CD4-positive, alpha-beta T cell treated with Interleukin-1 beta for 1 hour (primary cell): ENCODE measurements at places on chromosomes 3 and 15.

GRCh38 chr3:155323063-155323666 lies 29.7 kb upstream of the STRIT1 start:
- no peak for DNase-seq

DNA sequence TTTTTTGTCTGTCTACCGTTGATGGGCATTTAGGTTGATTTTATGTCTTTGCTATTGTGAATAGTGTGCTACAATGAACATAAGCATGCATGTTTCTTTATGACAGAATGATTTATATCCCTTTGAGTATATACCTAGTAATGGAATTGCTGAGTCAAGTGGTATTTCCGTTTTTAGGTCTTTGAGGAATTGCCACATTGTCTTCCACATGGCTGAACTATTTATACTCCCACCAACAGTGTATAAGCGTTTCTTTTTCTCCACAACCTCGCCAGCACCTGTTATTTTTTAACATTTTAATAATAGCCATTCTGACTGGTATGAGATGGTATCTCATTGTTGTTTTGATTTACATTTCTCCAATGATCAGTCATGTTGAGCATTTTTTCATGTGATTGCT lies 89.6 kb upstream of the GALNT15 start:
- DNase-seq: no peak

GRCh38 chr3:62529230-62529629 lies 155.9 kb upstream of the FEZF2 start:
- DNase-seq: no peak

DNA sequence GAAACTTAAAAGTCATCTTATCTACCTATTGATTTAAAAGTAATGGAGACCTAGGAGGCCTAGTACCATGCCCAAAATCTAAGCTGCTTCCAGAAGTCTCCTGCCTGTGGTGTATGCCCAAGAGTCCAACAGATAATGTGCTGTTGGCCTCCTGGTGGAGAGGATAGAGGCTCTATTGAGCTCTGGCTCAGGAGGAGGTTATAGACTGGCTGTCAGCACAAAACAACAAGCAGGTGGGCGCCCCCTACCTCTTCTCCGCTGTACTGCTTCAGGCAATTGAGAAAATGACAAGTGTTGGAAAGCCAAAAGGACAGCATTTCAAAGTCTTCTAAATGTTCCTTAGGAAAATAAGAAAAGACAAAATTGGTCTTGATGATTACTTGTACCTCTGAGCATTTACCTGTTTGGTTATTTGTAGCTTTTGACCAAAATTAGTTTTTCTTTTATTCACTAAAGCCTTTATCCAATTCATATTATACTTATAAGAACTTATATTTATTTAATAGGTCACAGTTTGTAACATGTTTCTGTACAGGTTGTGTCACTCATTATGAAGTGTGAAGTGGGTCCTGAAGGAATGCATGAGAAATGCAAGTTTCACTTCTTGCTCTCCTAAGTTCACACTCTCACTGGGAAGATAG lies 17.2 kb upstream of the GNB5 start:
- peak; percentile 76 for DNase-seq

DNA sequence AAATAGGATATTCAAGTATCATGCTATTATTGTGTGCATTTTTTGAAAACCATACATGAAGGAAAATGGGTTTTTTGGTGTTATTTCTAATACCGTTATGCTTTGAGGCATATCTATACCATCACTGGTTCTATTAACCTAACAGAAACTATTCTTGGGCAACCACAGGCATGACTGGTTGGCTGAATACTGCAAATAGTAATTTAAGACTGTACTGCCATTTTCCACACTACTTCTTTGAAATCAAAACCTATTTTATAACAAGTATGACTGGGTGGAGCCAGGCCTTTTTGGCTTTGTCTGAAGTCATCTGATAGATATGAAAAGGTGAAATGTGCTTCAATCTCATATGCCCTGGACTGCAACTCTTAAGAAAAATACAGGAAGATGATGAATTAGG lies 115.1 kb downstream of the ULK4 start:
- no peak for DNase-seq

GRCh38 chr15:38531509-38531908 lies 33.1 kb downstream of the RASGRP1 start:
- no peak for DNase-seq

- no peak for DNase-seq
Observed at GRCh38 chr15:80951941-80952340, 37.7 kb downstream of the MESD start.

DNA sequence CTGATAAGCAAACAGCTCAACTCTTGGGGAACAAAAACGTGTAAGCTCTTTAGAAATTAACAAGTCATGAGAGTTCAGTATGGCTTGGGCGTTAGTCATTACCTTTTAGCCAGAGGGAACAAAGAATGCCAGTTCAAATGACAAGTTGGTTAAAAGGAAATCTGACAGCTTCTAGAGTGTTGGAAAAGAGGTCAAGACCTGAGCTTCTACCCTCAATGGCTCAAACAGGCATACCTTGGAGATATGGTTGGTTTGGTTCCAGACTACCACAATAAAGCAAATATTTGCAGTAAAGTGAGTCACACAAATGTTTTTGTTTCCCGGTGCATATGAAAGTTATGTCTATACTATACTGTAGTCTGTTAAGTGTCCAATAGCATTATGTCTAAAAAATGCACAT lies 136.1 kb downstream of the CACNA1D start:
- no peak for DNase-seq

- no peak for DNase-seq
Observed at GRCh38 chr15:74384566-74384880, 17.1 kb upstream of the CYP11A1 start.

DNA sequence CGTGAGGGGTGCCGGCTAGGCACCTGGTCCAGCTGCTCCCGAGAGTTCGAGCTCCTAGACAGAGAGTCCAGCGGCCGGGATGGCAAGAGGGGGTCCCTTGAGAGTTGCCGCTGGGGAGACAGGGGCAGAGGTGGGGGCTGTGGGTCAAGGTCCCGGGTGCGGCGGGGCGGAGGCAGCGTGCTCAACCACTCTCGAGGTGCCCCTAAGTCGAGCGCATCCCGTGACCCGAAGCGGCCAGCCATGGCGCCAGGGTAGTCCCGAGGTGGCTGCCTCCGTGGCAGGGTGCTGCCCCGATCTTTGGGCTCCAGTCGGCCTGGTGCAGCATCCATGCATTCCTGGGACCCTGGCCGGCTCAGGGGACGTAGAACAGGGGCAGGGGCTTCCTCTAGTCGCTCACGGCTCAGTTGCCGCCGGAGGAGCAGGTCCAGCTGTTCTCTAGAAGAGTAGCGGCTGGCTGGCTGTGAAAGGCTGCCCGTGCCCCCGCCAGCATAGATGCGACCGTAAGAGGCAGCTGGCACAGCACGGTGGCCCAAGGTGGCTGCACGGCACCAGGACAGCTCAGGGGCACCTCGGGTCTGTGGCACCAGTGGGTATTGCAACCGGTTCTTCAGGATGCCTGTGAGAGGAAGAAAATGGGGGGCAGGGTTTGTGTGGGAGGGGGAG lies 4.8 kb upstream of the SLC26A6 start:
- no peak for DNase-seq

DNA sequence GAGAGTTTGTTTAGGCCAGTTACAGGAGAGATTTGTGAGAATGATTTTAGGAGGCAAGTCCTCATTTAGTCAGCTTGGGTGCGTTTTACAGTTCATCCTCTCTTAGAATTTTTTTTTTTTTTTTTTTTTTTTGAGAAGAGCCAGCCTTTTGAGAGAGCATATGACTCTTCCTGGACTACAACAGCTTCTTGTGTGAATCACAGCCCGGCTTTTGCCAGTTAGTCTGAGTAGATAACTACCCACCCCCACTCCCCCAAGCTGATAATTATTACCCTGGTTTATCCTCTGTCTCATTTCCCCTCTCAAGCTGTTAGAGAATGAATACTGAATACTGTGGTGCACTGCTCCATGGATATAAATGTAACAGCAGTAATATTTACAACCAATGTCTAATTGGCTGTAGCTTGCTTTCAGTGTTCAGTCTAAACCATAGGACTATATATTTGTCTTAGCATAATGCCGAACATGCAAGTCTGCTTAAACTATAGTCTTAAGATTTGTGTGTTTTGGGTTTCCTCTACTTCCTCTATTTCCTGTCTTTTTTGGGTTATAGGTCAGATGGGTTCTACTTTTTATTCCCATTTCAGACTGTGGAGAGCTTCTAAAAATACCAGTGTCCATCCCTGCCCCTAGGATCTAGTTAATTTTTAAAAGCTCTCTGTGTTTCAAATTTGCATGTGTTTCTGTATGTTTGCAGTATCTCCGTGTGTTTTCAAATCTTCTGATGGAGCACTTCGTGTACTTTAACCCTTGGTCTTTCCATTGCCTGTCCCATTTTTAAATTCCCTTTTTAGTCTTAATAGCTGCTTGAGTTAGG lies 8.0 kb downstream of the CHD2 start:
- peak; percentile 48 for DNase-seq

DNA sequence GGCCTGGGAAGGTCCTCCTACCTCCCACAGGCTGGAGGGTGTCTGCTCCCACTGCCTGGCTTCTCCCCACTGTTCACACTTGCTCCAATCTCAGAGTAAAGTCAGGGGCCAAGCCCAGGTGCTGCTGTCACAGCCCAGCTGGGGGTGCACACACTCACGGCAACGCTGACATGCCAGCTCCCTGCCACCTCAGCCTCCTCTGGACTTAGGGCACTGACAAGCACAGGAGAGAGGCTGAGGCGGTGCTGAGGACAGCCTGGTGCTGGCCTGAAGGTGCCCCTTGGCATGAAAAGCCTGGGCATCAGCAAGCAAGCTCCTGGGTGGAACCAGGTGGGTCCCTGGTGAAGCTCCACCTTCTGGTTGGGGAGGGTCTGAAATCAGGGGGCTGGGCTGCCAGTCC lies 53.0 kb downstream of the LSAMP start:
- DNase-seq: no peak

DNA sequence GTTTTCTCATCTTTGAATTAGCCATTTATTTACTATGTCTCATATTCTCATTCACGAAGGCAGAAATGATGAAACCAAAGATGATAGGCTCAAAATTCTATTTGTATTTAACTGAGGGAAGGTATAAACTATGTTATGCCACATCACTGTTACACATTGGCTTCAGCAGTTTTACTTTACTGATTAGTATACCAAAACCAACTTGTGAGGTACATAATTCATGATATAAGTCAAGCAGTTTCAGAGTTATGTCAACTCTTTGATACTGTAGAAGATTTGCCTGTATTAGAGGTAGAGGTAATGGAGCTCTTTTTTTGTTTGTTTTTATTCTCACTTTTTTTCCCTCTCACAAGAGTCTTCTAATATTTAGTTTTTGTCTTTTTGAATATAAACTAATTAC lies 22.9 kb downstream of the CHMP2B start:
- DNase-seq: no peak

- no peak for DNase-seq
Observed at GRCh38 chr15:98774756-98775497, 126.6 kb downstream of the IGF1R start.

GRCh38 chr3:190169877-190170276 lies 49.2 kb upstream of the P3H2 start:
- no peak for DNase-seq

GRCh38 chr3:179661777-179662176 lies 8.9 kb downstream of the USP13 start:
- DNase-seq: no peak

GRCh38 chr15:40623361-40623760 lies 29.3 kb downstream of the KNL1 start:
- no peak for DNase-seq

DNA sequence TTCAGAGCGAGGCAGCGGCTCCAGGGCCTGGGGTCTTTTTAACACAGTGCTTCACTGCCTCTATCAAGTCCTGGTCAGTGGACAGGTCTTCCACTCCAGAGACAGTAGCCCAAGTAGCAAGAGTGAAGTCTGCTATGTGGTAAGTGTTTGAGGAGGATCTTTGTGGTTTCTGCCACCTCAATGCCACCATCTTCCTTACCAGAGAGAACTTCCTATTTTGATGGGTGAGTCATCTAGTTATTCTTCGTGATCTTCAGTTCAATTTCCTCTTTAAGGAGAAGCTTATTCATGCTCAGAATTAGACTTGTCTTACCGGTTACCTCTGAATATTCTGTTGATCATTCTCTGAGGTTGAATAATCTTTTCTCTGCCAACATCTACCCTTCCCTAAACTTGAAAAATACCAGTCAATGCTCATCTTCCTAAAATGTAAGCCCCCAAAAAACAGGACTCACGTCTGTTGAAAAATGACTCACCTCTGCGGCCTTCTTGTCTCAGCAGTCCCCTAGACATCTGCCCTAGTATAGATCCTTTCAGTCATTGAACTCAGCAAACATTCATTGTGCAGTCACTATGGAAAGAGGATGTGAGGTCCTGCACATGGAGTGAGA lies 32.2 kb upstream of the BCL6 start:
- peak; percentile 56 for DNase-seq

DNA sequence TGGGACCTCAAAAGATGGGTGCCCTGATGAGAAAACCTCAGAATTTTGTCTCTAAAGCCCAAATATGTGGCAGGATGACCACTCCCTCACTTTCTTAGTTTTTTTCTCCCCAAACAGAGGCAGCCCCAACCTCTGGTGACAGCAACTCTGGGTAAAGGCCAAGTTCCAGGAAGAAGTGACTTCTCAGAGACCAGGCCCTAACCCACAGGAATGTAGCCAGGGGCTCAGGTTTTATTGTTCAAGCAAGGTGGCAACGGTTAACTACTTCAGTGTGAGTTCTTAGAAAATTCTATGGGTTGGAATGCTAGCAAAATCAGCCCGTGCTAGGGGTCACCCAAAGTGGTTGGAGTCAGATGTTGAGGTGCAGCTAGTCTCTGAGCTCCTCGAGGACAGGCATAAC lies 5.1 kb upstream of the DNAJA4 start:
- DNase-seq: no peak

DNA sequence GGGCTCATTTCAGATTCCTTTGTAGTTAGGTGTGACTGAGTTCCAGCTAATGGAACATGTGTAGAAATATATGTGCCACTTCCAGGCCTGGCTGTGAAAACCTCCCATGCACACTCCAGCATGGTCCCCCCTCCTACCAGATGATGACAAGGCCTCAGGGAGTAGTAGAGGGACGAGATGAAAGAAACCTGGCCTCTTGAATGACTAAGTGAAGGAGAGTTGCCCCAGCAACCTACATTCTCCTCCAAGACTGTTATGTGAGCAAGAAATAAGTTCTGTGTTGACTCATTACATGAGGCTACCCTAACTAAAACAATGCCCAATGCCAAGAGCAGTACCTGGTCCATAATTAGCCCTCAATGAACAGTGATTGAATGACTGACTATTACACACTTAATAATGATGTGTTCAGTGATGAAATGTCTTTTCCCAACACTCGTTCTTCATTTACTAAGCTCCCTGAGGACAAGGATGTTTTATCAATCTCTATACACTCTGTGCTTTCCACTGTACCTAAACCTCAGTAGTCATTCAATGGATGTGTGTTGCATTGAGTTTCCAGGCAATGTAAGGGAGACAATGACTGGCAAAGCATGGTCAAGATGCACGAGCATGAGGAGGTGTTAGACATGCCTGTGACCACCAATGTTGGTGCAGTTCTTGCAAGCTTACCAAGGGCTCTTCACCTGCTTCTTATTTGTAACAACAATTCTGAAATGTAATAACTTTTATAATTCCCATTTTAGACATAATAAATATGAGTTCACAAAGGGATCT lies 62.0 kb upstream of the BCL6 start:
- DNase-seq: no peak

- DNase-seq: peak; percentile 42
Observed at GRCh38 chr3:187737368-187738070, 7.7 kb downstream of the BCL6 start.
